ENCODE measurements at places on chromosomes 16 and 17. TPM values are rescaled to one million over a fixed set of nuclear protein-coding genes. Genes with fewer than 3 reads are reported as not detected.

The P2RX5 gene
- total RNA-seq = 6.4 TPM

The B3GNT9 gene
- 7.6 TPM for total RNA-seq

The KRTAP2-3 gene
- not detected for total RNA-seq

The SEZ6 gene
- 1.4 TPM for total RNA-seq

The RAB37 gene
- 8.9 TPM for total RNA-seq

The LITAFD gene
- not detected for total RNA-seq

The PPP1R1B gene
- 15.2 TPM for total RNA-seq

The SLC13A2 gene
- total RNA-seq = not detected

The KRT13 gene
- not detected for total RNA-seq

The AOC3 gene
- 6.2 TPM for total RNA-seq

The RNF222 gene
- not detected for total RNA-seq

The CBFA2T3 gene
- 2.8 TPM for total RNA-seq

The OR1E2 gene
- not detected for total RNA-seq

The SSTR5 gene
- 0.78 TPM for total RNA-seq

The SCGB1C2 gene
- not detected for total RNA-seq

The GDPD3 gene
- 2.5 TPM for total RNA-seq

The HAP1 gene
- 4.4 TPM for total RNA-seq

The PSMC5 gene
- 149 TPM for total RNA-seq

The MGAT5B gene
- total RNA-seq = 11.5 TPM

The P2RX1 gene
- 0.07 TPM for total RNA-seq

The CCL15 gene
- not detected for total RNA-seq

The ACSM2A gene
- total RNA-seq = not detected

The TMEM92 gene
- total RNA-seq = 10.3 TPM

The ZNF750 gene
- total RNA-seq = not detected

The KCNAB3 gene
- total RNA-seq = 6.7 TPM

The DOK4 gene
- total RNA-seq = 21.8 TPM

The NR1D1 gene
- total RNA-seq = 5.6 TPM

The ABCA8 gene
- 0.15 TPM for total RNA-seq

The ATP2A3 gene
- 37.8 TPM for total RNA-seq

Measured in WTC11 (cell line).